ENCODE measurements at places on chromosomes 5 and 9.

DNA sequence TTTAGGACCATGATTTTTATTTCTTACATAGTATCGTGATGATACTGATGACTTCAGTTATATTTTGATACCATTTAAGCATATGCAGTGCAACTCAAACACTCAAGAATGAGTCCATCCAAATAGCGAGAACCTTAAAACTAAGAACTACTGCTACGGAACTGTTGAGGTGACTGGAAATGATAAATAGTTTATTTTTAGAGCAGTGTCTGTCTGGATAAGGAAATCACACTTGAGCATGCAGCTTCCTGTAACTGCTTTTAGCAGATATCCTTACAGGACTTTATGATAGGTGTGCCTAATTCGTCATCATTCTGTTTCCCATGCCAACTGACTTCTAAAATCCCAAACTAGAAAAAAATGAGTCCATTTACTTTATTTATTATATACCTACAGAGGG is 85.5 kb downstream of the ADGRV1 start:
- no peak for DNase-seq

GRCh38 chr5:10788358-10788757 is 27.3 kb upstream of the DAP start:
- no peak for DNase-seq

GRCh38 chr9:38639577-38639940 is 19.2 kb upstream of the ANKRD18A start:
- no peak for DNase-seq

DNA sequence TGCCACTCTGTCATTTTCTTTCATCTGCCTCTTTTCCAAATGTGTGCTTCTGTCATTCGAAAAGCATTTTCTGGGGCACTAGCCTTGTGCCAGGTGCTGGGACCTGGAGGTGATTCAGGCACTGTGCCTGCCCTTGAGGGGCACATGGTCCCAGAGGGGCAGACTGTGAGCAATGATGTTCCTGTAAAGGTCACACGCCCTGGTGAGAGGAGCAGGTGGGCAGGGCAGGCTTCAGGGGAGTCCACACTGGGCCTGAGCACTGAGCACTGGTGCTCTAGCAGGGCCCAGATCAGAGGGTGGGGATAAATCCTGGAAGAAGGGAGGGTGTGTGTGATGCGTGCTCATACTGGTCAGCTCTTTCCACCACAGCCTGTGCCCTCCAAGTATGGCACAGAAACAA is 77.8 kb downstream of the COL15A1 start:
- no peak for DNase-seq

DNA sequence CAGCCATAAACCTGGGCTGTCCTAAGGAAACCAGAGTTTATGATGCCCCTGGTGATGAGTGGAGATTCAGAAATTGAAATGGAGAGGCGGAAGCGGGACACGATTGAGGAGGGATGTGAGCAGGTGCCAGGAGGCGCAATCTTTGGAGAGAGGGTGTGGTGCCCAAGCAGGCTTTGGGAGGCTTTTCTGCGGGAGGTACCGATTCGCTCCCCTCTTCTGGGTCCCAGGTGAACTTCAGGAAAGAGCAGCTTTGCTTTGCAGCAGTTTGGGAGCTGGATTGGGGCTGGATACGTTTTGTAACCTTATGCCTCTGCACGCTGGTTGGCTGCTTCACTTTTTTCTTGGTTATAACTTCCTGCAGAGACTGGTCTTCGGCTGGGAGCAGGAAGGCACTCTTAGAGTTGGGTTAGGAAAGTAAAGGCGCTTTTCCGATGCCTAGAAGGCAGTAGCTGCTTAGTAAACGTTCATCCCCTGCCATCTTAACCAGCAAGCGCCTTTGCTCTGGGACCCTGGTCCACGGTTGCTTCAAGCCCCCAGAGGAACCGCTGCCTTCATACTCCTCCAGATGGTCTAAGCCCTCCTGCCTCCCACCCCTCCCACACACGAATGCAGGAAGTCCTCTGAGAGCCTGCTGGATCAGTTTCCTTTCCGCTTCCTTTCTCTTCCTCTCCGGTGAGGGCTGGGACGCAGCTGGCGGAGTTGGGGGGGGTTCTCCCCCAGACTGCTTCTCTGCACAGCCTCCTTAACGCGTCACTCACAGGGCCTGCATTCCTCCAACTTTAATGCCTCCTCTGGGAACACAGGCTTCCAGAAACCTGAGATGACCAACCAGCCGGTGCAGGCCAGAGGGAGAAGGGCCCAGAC is 15.2 kb upstream of the NEK6 start:
- no peak for DNase-seq

- DNase-seq: no peak
These were observed 43.3 kb upstream of the CTSL start for GRCh38 chr9:87682618-87683017.

- DNase-seq: no peak
These were observed 387.9 kb upstream of the MEF2C start for GRCh38 chr5:89270901-89271300.

GRCh38 chr5:51606921-51607320 is 223.7 kb downstream of the ISL1 start:
- DNase-seq: no peak

DNA sequence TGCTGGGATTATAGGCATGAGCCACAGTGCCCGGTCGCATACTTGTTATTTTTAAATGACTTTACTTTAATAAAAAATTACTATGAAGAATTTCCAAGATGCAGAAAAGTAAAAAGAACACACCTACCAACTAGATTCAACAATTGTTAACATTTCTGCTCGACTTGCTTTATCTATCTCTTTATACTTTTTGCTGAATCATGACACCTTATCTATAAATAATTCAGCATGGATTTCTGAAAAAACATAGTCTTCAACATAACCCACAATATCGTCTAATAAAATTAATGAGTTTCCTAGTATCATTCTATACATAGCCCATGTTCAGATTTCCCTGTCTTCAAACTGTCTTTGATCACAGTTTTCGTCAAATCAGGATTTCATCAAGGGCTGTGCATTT is 25.9 kb downstream of the HMCN2 start:
- no peak for DNase-seq

- peak; percentile 59 for DNase-seq
These were observed 119.6 kb upstream of the NFIB start for GRCh38 chr9:14433351-14434157.

GRCh38 chr5:178078197-178079010 is 34.9 kb upstream of the N4BP3 start:
- peak; percentile 88 for DNase-seq

DNA sequence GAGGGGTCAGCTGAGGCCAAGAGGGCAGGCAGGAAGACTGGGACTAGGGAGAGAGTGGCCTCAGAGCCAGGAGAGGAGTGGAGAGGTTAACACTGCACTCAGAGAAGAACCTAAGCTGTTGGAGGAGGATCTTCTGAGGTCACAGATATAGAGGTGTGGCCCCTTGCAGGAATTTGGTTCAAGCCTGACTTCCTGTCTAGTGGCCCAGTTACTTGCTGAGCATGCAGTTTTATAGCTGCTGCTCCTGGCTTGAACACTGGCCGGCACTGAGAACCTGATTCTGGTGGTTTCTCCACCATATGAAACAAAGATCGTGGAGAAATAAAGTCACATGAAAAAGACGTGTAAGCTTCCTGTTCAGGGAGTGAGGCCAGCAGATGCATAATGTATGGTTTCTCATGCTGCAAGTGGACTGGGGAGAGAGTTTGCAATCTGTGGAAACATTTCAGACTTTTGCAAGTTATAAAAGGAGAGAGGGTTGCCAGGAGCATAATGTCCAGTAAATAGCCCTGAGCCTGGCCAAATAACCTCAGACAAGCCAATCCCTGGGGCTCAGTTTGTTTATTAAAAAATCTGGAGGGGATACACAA is 82.6 kb downstream of the GALNT10 start:
- no peak for DNase-seq

- no peak for DNase-seq
These were observed 8.5 kb upstream of the AMBP start for GRCh38 chr9:114086607-114087006.

DNA sequence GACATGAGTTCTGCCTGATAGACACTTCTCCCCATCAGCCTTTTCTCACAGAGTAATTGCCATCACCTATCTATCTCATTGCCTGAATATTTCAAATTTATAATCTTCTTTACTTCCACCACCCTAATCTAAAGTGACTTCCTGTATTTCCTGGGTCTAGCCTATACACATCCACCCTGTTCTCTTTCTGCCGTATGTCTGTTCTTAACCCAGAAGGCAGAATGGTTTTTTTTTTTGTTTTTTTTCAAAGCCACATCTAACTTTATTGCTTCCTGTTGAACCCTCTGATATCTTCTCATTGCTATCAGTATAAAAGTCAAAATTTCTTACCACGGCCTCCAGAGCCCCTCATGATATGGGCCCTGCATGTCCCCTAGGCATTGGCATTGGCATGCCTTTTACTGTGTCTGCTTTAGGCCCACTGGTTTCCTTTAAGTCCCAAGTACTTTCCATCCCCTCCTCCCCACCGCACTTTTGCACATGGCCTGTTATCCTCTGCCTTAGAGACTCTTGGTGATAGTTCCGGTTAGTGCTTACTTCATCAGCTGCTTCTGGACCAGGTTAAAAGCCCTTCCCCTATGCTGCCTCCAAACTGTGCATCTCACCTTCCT is 159.9 kb downstream of the MAN2A1 start:
- DNase-seq: no peak

GRCh38 chr5:76264681-76265080 is 138.4 kb upstream of the IQGAP2 start:
- no peak for DNase-seq

GRCh38 chr5:33748754-33749153 is 143.0 kb downstream of the ADAMTS12 start:
- DNase-seq: no peak

GRCh38 chr9:34170237-34170991 is 8.4 kb upstream of the UBAP1 start:
- DNase-seq: no peak
